ENCODE measurements at places on chromosomes 6 and 20.

DNA sequence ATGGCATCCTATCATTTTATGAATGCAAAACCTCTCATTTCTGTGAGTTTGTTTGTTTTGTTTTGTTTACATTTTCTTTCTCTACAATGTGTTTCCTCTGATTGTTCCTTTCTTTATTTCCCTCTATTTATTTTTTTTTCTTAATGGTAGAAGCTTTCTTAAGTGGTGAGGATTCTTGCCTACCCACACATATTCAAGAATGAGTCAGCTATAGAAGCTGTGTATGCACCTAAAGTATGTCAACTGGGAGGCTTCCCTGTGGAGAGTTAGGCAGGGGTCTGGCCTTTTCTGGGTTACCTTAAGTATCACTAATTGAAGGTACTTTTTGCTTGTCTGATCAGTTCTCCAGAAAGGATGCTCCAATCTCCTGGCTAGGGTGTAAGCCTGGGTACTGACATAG lies 354.0 kb downstream of the ESR1 start:
- DNase-seq: no peak

- no peak for DNase-seq
These were observed 99.2 kb upstream of the RPS6KA2 start for GRCh38 chr6:166726201-166726600.

DNA sequence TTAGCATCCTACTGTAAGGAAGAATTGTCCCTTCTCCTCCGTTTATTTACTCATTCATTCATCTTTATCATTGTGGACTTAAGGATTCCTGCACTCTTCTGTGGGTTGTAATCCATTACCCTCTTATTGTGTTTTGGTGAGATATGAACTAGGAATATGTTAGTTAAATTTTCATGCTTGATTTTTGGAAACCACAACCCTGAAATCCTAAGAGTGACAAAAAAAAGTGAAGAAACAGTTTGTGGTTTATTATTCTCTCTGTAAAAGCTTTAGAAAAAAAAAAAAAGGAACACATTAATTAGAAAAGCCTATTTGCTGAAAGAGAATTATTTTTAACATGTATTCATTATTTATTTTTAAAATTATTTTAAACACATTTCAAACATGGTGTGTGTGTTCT lies 36.7 kb upstream of the INSM1 start:
- DNase-seq: no peak

DNA sequence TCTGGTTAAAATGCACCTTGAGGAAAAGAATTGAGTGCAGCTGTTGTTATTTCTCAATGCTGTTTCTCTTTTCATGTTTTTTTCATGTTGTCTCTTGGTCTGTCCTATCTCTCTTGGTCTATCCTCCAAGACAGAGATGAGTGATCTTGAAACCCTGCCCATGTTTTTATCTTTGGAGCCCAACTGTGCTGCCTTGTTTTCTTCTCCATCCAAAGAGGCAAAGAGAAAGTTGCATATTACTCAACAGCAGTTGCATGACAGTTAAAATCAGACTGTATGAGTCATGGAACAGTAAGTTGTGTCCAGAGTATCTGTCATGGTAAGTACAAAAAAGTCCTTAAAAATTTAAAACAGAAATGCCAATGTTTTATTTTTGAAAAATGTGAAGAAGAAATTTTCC lies 26.2 kb downstream of the BCAS1 start:
- DNase-seq: no peak

- DNase-seq: no peak
These were observed 21.5 kb upstream of the MRGBP start for GRCh38 chr20:62774762-62775161.

- DNase-seq: no peak
These were observed 39.4 kb upstream of the RFPL4B start for GRCh38 chr6:112307707-112308106.

DNA sequence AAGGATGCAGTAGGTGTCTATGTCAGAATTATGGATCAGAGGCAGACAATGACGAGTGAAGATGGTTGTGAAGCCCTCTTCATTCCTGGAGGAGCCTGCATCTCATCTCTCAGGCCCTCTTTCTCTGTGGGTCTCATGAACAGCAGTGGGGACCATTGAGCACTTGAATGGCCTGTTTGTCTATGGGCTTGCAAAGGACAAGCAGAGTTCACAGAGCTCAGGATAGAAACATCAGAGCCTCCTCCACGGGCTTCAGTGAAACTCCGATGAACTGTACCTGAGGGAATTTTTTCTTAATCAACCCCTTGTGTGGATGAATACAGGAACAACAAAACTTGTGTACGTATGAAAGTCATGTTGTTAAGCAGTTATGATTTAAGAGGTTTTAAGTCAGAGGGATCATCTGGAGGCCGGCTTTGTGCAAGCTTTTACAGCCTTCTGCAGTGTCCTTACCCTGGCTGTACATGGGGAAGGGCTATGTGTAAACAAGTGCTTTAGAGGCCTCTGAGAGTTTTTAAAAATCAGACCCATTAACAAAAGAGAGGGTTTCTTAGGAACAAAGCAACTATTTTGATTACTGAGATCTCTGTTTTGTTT lies 29.7 kb upstream of the PI16 start:
- peak; percentile 78 for DNase-seq

DNA sequence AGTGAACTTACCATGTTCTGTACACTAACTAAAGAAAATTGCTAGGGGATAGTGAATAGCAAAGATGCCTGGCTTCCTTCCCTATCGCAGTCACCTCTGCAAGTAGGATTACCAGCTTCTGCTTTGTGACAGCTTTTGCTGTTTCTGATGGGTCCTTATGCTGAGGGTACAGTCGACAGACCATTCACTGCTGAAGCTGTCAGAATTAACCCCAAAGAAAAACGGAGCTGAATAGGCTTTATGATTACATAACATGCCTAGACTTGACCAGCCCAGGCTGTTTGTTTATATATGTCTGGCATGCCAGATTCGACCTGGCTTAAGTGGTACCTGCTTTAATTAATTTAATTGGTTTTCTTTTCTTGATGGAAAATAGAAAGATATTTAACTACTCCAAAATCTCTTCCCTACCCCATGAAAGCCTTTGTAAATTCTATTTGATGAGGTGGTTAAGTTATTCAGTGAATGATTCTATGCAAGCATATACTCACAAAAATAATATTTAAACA lies 21.7 kb upstream of the PRELID3B start:
- no peak for DNase-seq

GRCh38 chr20:18919996-18920395 lies 106.4 kb downstream of the SCP2D1 start:
- no peak for DNase-seq

GRCh38 chr20:35345189-35345588 lies 53.0 kb upstream of the FAM83C start:
- no peak for DNase-seq

DNA sequence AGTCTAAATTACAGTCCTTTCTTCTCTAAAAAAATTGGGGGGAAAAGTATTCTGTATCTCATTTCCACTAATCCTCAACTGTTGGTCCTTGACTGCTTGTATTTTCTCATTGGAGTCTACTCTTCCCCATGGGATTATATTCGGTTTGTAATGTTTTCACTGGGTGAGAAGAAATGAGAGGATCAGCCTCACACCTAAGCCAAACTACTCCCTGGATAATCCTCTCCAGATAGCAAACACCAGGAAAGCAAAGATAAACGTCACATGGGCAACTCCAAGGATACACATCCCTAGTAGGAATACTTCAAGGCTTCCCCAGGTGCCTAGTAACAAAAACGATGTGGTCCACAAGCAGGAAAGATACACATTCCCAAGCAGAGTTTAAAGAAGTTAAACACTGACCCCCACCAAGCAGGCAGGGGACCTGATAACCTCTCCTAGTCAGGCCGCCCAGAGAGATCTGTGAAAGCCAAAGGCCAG lies 53.9 kb upstream of the SOX4 start:
- no peak for DNase-seq

DNA sequence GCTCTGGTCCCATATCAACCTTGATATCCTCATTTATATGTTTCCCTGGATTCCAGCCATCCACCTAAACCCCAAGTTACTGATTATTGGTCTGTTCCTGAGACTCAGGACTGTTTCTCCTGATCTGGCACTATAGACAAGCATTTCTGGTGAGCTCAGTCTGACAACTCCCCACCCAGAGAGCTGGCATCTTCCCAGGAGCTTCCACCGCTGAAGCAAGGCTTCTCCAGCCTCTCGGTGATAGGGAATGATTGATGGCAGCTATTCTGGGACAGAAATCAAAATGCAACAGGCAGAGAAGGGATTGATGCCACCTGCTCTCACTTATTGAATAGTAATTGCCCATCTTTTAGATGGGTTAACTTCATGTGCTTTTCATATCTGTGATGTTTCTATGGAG lies 169.7 kb upstream of the GGTLC1 start:
- no peak for DNase-seq

DNA sequence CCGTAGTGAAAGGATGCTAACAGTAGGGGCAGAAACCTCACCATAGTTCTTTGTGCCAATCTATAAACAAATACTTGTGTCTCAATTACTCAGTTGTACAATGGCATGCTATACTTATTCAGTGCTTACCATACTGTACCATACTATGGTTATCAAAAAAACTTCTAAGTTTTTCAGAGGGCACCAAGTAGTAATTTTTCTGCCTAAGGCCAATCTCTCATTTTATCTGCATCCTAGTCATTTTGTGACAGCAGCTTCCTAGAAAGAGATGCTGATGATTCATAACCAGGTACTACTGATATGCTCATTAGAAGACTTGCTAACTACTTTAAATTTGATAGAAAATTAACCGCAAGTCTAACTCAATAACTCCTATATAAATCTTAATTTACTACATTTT lies 42.9 kb downstream of the TMEM244 start:
- DNase-seq: no peak

DNA sequence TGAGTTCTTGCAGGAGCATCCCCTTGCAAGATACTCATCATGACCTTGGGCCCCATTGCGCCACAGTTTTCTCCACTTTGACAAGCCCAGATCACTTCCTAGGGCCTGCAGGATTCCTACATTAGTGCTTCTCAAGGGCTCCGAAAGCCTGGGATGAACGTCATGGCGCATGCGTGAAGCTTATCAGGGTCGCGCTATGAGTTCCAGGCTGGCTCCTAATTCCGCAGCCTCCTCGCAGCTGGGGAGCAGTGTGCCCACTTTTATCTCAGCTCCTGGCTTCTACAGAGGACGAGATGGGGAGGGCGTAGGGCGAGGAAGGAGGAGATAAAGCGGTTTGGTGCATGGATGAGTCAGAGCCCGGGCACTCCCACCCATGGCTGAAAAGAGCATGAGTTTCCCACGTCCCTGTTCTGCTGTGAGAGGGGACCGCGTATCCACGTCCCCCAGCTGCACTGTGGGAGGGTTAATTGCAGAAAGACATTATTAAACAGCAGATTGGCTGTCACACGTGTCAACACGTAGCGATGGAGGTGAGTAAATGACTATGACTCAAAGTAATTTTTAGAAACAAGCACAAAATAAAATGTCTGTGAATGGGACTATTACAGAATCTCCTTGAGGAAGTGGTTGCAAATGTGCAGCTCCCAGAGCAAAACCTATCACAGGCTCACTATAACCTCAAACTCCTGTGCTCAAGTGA lies 72.9 kb upstream of the DSP start:
- no peak for DNase-seq

DNA sequence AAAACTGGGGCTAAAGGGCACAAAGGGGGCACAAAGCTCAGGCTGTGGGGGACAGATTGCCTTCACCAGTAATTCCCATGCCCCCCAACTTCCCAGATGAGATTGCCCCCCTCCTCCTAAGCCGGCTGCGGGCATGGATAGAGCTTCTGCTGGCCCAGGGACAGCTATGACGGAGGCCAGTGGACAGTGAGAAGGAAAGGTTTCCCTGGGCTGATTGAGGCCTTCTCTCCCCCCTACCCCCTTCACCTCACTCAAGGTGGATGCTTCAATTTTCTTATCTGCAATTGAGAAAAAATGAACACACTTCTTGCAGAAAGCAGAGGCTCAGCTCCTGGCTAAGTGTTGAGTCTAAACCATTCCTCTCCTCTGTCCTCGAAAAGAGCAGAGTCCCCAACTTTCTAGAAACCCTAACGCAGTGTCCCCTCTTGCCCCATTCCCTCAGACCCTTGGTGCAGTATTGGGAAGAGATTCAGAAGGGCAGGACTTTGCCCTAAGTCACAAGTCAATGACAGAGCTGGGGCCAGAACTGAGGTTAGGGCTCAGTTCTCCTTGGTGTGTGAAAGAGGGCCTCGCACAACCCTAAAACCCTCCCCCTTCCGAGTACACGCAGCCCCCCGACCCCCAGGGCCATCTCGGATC lies 808 bp downstream of the SDC4 start:
- DNase-seq: no peak

DNA sequence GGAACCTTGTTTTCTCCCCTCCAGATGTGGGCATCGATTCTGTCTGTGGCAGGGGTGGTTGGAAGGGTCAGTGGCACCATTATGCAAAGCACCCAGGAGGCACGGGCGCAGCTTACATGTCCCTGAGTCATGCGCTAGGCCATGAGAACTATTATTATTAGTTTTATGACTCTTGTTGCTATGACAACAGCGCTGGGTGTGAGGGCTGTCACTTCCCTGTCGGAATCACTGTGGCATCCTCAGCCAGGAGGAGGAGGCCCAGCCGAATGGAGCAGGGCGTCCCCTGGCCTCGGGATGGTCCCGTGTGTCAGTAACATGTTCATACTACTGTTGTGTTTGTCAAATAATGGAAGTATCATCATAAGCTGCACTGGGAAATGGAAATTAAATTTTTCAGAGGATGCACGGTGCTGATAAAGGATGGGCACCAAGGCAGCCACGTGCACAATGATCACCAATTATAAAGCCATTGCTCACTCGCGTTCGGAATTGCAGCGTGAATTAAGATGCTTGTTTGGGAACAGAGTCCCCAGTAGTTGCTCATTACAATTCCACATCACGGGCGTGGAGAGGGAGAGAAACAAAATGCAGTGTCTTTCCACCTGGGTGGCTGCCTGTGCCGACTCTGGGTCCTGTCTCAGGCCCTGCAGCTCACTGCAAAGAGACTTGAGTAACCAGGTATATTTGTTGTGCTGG lies 247.9 kb downstream of the CDH4 start:
- DNase-seq: no peak

GRCh38 chr6:25107218-25107617 lies 171.5 kb upstream of the RIPOR2 start:
- DNase-seq: no peak

GRCh38 chr20:1920826-1921225 lies 25.6 kb downstream of the SIRPA start:
- no peak for DNase-seq

- no peak for DNase-seq
These were observed 307.2 kb downstream of the SOX4 start for GRCh38 chr6:21900730-21901129.

DNA sequence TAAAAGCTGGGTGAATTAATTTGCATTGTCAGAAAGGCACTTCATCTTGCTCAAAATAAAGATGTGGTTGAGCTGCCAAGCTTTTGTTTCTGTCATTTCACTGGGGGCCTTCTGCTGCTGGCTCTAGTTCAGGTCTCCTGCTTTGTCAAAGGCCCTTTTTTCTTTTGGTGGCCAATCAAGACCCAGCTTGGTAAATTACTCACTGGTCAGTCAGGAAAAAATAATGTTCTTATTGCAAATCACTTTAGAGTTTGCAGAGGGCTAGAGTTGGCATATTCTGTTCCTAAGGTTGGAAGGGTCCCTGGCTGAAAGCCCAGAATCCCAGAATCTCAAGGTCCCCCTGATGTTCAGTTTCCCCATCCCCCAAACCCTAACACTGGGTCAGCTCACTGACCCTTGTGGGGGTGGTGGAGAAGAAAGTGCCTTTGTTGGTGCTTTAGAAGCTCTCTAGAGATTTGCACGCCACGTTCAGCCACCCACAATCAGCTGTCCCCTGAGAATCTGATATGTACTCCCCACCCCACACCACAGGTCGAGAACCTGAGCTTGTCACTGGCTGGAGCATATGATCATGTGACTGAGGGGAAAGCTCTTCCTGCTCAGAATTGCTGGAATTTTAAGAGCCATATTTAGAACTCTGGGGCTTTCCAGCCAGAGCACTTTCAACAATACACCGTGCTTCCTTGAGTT lies 21.7 kb upstream of the BNIP5 start:
- peak; percentile 84 for DNase-seq
